ENCODE measurements at places on chromosomes 12 and 14. TPM values are rescaled to one million over a fixed set of nuclear protein-coding genes. Genes with fewer than 3 reads are reported as not detected.

GRCh38 chr12:95208678-95209077 is 8.6 kb downstream of the FGD6 start:
- DNase-seq, result no peak

DNA sequence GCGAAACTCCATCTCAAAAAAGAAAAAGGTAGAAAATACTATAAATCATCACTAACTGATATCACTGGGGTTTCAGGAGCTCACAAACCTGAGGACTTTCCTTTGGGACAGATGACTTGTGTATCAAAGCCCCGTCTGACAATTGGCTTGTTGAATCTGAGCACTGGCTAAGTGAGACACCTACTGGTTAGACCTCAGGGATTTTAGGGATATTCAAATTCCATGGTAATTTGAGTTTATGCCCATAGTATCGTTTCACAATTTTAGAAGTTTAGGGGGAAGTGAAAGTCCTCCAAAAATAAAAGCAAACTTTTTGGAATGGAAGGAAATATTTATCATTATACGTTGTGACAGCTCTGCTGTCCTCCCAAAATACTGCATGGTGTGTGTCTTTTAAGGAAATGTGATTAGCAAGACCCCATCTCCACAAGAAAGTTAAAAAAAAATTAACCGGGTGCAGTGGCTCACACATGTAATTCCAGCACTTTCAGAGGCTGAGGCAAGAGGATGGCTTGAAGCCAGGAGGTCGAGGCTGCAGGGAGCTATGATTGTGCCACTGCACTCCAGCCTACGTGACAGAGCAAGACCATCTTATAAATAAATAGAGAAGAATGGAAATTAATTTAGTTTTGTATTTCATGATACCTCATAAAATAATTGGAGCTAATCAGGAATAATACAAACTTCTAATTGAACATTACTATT is 49.2 kb downstream of the FBXL14 start:
- no peak for DNase-seq

- no peak for DNase-seq
Observed at GRCh38 chr12:46473634-46474329, 101.2 kb upstream of the SLC38A2 start.

Gene SLC38A6
- total RNA-seq, result 20.1 TPM

DNA sequence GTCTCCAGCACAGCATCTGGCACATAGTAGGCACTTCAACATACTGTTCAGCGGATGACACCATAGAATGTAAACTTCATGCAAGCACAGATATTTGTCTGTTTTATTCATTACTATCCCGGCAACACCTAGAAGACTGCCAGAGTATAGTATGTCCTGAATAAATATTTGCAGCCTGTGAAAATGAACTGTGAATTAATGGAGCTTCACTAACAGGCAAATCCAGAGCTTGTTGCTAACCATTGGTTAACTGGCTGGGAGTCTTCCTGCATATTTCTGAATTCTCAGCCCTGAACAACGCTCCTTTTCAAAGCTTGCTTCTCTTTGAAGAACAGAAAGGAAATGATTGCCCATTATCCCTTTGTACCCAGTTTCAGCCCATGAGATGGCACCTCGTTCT is 243.3 kb upstream of the CRY1 start:
- no peak for DNase-seq

DNA sequence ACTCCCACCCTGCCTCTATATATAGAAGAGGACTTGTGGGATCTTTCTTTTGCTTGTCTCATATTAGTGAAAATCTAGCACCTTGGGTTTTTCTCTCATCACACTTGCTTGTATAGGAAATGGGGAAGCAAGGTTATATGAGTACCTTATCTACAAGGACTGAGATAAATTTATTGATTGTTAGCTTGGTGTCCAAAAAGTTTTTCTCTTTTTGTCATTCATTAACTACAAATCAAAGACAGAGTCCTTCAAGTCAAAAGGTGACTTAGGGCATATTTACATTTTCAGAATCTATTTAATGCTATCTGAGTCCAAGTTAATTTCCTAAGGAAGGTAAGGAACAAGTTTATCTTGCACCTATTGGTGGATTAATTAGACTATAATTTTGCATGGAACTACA is 92.7 kb downstream of the SNAPC1 start:
- DNase-seq, result no peak

DNA sequence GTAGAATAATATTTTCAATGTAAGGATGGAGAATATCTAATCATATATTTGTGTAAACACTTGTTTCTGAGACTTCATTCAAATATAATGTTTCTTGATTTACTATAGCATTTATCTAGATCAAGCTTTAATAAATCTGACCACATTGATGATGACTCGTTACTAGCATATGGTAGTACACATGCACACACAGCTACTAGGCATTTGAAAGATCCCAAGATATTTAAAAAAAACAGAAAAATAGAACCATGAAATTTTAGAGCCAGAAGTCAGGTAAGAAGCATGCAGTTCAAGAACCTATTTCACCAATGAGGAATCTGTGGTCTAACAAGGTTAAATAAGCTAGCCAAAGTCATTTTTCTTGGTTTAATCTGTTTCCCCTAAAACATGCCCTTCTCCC is 32.0 kb downstream of the DCP1B start:
- no peak for DNase-seq

GRCh38 chr12:26557326-26557725 is 275.7 kb downstream of the ITPR2 start:
- no peak for DNase-seq

GRCh38 chr14:71695611-71696350 is 236.4 kb upstream of the RGS6 start:
- DNase-seq, result no peak

DNA sequence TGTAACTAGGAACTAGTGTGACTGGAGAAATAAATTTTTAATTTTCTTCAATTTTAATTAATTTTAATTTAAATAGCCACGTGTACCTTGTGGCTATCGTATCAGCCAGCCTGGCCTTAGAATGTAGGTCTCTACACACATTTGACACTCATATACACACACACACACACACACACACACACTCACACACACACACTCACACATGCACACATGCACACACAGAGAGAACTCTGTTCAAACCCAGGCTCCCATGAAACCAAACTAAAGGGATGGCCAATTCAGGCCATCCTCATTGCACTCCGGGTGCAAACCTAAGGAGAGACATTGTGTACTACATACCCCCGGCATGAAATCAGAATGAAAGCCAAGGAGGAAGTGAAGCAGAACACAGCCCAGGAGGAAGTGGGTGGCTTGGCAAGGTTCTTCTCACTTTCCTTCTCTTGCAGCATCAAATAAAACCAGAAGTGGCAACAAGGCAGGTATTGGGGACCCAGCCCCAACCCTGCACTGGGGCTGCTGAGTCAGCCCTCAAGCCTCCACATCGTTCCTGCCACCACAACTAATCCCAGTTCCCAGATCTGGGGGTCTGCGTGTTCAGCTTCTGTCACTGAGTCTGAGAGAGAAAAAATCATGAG is 26.2 kb upstream of the CHPT1 start:
- no peak for DNase-seq

Gene CARMIL3
- total RNA-seq, result 0.61 TPM

GRCh38 chr12:110649341-110649847 is 35.5 kb downstream of the TCTN1 start:
- DNase-seq, result no peak

Gene TBX5
- not detected for total RNA-seq

Gene SLC7A7
- total RNA-seq, result 25.5 TPM

Gene PLXNC1
- total RNA-seq, result 8.9 TPM

DNA sequence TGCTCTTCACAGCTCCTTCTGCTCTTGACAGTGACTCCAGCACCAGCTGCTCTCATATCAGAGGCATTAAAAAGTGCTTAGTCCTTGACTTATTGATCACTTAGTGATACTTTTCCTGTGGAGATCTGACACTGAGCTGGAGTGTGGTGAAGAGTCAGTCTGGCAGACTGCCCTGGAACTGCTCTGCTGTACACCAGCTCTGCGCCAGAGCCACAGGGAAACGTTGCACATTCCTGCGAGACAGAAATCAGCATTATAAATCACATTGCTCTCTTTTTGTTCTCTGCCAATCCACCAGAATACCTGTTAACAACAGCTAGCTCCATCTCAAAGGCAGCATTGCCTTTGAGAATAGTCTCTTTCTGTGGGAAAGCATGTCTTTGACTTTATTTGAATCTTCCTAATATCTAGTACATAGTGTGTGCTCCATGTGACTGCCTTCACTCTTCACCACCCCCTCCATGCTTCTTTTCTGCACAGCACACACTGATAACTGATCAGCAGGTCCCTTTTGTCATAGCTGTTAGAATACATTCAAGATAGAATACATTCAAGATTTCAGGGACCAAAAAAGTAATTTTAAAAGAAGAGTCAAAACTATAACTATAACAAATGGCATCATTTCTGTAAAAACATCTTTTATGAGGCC is 48.2 kb upstream of the VSX2 start:
- DNase-seq, result no peak

DNA sequence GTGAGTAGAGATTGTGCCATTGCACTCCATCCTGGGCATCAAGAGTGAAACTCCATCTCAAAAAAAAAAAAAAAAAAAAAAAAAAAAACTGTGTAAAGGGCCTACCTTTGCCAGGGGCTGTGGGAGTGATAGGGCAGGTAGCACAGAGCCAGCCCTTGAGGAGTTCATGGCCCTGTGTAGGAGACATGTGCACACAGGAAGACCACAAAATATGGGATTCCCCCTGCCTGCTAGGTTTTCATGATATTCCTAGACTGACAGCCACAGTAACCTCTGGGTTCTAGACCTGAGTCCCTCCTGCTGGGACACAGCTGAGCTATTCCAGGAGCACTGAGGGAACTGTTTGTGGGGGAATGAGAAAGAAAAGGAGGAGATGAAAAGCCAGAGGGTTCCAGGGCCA is 8.3 kb upstream of the SPTSSA start:
- DNase-seq, result peak; percentile 35

GRCh38 chr14:34098985-34099349 is 148.1 kb upstream of the EGLN3 start:
- DNase-seq, result no peak

Measured in mesenteric fat pad (tissue), 1 donor.